Stimulated activated CD4-positive, alpha-beta T cell treated with anti-CD3 and anti-CD28 coated beads, Interleukin-1b, Interleukin-23, amount 100 ng/mL, for 1 hour (primary cell): ENCODE measurements at places on chromosomes 2 and 18.

GRCh38 chr2:102826904-102827303 lies 65.1 kb downstream of the TMEM182 start:
- no peak for DNase-seq

DNA sequence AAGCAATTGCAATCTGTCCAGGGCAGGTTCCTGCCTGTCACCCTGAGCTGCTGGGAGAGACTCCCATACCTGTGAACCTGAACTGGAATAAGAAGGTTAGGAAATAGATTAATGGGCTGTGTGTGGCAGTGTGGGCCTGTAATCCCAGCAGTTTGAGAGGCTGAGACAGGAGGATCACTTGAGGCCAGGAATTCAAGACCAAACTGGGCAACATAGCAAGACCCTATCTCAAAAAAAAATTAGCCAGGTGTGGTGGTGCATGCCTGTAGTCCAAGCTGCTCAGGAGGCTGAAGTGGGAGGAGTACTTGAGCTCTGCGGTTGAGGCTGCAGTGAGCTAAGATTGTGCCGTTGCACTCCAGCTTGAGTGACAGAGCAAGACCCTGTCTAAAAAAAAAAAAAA lies 127.7 kb upstream of the DSEL start:
- no peak for DNase-seq

DNA sequence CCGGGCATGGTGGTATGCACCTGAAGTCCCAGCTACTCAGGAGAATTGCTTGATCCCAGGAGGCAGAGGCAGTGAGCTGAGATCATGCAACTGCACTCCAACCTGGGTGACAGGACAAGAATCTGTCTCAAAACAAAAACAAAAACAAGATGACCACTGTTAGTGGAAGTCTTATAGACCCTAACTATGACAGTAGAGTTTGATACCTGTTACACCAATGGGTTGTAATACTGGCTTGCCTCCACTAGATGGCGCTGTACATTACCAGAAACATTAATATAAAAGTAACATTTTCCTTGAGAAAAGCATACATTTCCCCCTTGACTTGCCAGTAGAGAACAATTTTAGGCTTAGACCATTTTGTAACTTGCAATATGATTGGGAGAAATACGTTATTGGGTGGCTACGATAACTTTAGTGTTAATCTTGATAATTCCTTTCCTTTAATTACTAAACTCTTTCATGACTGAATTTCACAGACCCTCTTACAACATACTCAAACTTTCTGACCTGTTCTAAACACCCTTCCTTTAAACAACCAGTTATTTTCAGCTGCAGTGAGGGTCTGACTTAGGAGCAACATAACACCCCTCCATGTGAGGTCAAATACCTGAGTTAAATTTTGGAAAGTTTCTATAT lies 19.5 kb downstream of the SLC25A52 start:
- peak; percentile 20 for DNase-seq

GRCh38 chr2:181165199-181165868 lies 184.9 kb downstream of the UBE2E3 start:
- no peak for DNase-seq

DNA sequence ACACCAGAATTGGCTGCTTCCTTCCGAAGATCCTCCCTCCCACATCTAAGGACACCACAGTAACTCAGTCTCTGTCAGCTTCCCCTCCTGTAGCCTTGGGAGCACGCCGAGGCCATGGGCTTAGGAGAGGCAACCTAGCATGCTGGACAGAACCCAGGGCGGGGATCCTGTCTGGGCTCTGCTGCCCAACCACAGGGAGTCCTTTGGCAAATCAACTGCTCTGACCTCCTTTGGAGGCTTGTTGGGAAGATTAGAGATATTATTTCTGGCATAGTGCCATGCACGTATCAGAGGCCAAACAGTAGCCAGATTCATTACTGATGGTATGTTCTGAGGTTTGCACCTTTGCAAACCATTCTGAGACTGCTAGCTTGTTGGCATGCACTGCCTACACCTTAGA lies 262.7 kb upstream of the EPAS1 start:
- DNase-seq, result no peak

DNA sequence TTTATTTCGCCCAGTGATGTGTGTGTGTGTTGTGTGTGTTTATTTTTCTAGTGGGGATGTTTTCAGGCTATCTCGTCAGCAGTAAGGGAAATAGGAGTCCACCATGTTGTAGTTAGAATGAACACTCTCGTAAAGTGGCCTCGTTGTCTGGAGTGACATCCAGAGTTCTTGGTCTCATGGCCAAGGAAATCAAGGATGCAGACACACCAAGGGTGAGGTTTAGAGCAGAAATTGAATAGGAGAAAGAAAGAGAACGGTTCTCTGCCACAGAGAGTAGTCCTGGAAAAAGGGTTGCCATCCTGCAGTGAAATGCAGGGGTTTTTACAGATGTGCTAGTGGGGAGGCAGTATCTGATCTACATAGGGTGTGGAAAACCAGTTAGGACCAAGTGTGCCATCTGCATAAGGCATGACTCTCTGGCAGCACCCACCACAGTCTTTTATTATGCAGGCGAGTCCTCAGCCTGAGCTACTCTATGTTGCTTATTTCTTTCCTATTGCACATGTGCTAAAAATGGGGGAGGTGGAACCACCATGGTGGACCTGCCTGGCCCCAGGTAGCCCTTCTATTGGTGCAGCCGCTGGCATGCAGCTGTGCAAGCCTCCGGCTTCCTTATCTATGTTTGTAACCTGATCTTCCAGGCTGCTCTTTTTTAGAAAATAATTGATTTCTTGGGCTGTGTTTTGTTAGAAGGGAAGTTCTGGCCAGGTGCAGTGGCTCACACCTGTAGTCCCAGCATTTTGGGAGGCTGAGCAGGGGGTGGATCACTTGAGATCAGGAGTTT lies 23.2 kb downstream of the RALB start:
- no peak for DNase-seq

DNA sequence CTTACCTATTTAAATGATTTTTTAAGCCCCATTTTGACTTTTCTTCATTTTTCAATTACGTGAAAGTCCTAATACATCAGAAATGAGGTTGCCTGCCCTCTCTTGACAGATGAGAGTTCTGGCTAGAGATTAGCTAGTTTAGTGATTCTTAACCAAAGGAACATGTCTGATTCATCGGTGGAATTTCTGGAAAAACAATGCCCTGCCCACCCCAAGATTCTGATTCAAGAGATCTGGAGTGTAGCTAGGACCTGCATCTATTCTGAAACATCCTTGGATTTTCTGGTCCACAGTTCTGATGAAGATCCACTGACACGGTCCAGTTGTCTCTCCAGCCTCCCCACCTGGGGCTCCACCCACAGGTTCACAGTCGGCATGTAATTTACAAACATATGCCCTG lies 111.2 kb downstream of the KLF7 start:
- DNase-seq, result no peak

- no peak for DNase-seq
Measured at GRCh38 chr2:234840336-234840735, 111.5 kb upstream of the SH3BP4 start.

DNA sequence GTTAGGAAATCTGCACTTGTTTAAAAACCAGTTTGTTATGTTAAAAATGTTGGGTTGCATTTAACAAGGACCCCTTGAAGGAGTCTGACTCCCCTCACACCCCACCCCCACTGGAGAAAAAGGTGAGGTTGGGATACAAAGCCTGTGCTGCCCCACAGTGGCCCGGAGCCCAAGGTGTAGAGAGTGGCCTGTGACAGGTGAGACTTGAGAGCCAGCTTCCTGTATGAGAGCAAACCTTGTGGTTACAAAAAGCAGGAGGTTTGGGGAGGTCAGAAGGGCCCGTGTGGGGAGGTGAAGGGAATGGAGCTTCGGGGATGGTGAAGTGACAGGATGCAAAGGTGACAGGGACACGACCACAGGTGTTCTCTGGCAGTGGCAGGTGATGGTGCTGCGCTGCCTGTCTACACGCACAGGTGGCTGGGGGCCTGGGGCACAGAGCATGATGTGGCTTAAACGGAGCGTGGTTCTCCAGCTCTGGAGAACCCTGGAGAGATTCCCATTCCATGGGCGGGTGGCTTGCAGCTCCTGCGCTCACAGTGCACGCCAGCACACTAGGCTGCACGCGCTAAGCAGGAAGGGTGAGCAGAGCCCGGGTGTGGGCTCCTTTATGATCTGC lies 29.0 kb downstream of the IMPA2 start:
- no peak for DNase-seq

GRCh38 chr18:55237660-55238059 lies 278.4 kb upstream of the CCDC68 start:
- no peak for DNase-seq

GRCh38 chr2:25939257-25939668 lies 43.0 kb downstream of the KIF3C start:
- DNase-seq, result no peak

- no peak for DNase-seq
Measured at GRCh38 chr2:133253793-133254192, 314.5 kb downstream of the NCKAP5 start.

GRCh38 chr2:96860065-96861029 lies 2.5 kb upstream of the ANKRD39 start:
- DNase-seq, result no peak

GRCh38 chr2:22800412-22800811 lies 584.6 kb upstream of the KLHL29 start:
- DNase-seq, result no peak

DNA sequence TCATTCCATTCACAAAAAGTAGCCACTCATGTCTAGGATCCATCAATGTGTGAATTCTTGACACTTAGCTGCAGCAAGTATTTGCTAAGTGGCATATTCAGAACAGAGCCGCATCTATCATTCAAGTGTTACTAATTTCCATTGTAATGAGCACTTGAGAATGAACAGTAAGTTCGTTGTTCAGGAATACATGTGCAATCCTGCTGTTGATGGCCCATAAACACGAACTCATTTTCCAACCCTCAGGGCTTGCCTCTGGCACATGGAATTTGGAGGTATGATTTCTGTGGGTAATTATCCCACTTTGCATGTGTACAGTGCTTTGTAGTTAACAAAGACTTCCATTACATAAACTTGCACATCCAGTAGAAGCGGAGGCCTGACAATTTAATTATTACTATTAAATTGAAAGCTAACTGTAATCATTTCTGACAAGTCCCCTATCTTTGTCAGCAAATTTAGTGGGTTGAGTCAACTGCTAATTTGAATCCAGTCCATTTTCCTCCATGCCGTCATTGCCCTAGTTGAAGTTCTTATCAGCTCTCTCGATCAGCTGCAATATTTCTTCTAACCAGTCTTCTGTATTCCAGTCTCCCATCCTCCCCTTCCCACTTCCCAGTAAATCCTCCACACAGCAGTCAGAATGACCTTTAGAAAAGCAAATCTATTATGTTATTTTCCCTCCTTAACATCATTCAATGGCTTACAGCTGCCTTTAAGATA lies 116.0 kb upstream of the AQP4 start:
- DNase-seq, result no peak

DNA sequence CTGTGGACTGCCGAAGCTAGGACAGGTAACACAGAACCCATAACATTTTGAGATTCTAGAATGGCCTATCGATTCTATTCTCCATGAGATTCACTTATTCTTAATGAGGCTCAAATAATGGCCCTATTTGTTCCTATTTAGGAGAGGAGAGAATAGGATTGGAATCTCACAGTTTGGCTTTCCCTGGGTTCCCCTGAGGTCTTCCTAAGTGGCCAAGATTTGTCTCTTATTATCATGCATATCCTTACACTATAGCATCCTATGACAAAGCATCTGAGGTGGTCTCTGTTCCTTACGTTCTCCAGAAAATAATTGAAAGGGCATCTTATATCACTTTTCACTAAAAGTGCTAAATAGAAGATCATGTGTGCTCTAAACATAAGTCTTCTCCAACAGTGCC lies 9.5 kb downstream of the WDPCP start:
- DNase-seq, result no peak

- no peak for DNase-seq
Measured at GRCh38 chr2:8285081-8285480, 396.8 kb upstream of the ID2 start.

- DNase-seq, result no peak
Measured at GRCh38 chr18:38367473-38367872, 801.9 kb upstream of the CELF4 start.

DNA sequence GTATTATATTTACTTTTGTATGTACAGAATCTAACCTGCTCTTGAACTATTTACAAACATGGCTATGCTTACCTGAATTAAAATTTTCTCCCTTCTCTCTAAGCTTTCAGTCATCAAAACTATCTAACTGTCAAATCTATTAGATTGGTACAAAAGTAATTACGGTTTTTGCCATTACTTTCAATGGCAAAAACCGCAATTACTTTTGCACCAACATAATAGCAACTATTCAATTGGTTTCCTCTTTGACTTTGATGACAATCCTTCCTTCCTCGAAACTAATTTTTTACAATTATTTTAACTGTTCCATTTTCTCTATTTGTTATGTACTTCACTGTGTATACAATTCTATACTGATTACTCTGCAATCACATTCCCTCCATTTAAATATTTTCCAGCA lies 1019.4 kb upstream of the CDH2 start:
- no peak for DNase-seq

DNA sequence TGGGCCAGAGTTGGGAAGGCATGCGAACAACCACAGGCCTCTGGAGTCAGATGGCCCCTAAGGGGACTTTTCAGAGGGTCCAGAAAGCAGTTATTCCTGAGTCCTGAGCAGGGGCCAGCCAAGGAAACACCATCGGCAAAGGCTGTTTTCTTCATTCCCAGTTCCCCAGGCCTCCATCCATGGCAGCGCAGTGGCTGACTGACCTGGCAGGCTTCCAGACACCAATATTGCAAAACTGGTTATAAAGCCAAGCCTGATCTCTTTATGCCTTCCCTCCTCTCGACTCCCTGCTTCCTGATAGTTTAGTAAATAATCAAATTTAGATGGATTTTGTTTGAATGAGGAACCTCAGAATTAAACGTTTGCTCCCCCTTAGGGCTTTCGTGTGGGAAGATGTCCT lies 133.4 kb upstream of the ITGA6 start:
- DNase-seq, result no peak

GRCh38 chr2:200619279-200619678 lies 33.5 kb downstream of the AOX1 start:
- DNase-seq, result no peak

DNA sequence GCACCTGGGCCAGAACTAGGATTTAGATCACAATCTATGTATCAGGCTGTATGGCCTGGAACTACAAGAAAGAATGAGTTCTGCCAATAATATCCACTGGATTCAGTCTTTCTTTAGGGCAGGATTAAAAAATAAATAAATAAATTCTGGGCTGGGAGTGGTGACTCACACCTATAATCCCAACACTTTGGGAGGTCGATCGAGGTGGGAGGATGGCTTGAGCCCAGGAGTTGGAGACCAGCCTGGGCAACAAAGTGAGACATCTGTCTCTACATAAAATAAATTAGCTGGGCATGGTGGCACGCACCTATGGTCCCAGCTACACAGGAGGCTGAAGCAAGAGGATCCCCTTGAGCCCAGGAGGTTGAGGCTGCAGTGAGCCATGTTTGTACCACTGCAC lies 8.1 kb downstream of the AMMECR1L start:
- DNase-seq, result no peak

- no peak for DNase-seq
Measured at GRCh38 chr2:42795841-42796301, 3.5 kb upstream of the HAAO start.

- no peak for DNase-seq
Measured at GRCh38 chr18:21914739-21915319, 174.2 kb downstream of the MIB1 start.
